Hepatocyte (in vitro differentiated cells): ENCODE measurements at places on chromosomes 5 and 9.

DNA sequence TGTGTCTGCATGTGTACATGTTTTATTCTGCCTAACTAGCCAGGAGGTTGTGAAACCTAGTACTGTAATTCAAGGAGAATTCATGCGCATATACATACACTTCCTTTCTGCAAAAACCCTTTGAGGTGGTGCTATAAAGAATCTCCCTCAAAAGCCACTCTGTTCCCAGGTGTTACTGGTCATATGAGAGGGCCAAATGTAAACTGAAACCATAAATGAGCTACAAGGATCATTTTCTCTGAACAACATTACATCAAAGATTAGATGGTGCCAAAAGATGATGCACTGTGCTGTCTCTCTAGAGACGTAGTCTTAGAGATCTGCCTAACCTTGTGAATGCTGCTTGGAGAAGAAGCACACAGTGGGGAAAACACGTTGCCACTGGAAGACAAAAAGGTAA, 15.7 kb downstream of the NREP start:
- DNase-seq, result no peak

- DNase-seq, result no peak
Observed at GRCh38 chr5:113381791-113382190, 53.0 kb downstream of the TSSK1B start.

DNA sequence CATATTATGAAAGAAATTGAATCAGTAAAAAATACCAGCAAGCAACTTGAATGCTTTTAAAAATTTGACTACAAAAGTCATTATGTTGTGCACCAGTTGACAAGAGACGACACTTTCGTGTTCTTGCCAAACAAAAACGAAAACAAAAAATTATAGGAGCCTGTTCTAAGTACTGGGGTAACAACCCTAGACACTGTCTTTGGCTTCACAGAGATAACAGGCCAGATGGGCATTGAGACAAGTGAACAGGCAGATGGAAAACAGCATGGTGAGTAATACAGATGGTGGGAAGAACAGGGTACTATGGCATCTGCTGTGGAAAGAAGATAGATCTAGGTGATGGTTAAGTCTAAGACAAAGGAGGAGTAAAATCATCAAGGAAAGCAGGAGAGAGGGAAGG, 99.0 kb downstream of the CDH12 start:
- no peak for DNase-seq

DNA sequence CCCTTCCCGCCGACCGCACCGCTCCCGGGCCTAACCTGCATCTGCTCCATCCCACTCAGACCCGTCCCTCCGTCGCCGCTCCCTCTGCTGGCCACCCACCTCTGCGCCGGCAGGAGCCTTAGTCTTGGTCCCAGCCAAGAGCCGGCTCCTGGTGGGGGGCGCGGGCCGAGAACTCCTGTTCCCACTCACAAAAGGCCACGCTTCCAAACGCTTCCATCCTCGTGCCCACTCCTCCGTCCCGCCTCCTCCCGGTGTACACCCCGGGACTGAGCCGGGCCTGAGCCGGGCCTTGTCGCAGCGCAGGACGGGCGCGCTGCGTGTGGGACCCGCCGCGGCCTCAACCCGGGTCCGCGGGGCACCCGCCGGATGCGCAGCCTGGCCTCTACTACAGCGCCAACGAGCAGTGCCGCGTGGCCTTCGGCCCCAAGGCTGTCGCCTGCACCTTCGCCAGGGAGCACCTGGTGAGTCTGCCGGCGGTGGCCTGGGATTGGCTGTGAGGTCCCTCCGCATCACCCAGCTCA, 7.5 kb downstream of the ADAMTS13 start:
- DNase-seq, result peak; percentile 70

GRCh38 chr9:87711857-87712800, 13.8 kb upstream of the CTSL start:
- DNase-seq, result peak; percentile 65

GRCh38 chr5:620152-620551, 8.0 kb downstream of the CEP72 start:
- no peak for DNase-seq

- DNase-seq, result peak; percentile 45
Observed at GRCh38 chr9:105413525-105413924, 34.3 kb upstream of the FSD1L start.
